Stomach (tissue), 19 donors: ENCODE measurements at places on chromosomes 1 and 21. TPM values are rescaled to one million over a fixed set of nuclear protein-coding genes. Genes with fewer than 3 reads are reported as not detected.

Gene GPR37L1
- 0.18 TPM for total RNA-seq

Gene RGS1
- 33.4 TPM for total RNA-seq

Gene CFHR1
- not detected for total RNA-seq

Gene MTFR1L
- total RNA-seq = 125 TPM

Gene CD1C
- 2.8 TPM for total RNA-seq

Gene CDA
- not detected for total RNA-seq

Gene SEMA4A
- 2.6 TPM for total RNA-seq

Gene ZNF648
- not detected for total RNA-seq

Gene CTSK
- 7.6 TPM for total RNA-seq

Gene MYOC
- 0.37 TPM for total RNA-seq

Gene RCC2
- total RNA-seq = 16.5 TPM

Gene KHDC4
- 65.8 TPM for total RNA-seq

Gene S100A7
- total RNA-seq = not detected

Gene MANEAL
- not detected for total RNA-seq

Gene MIGA1
- total RNA-seq = 23.9 TPM

Gene RAB13
- 35.5 TPM for total RNA-seq

Gene CHI3L2
- total RNA-seq = 28.1 TPM

Gene OR2T6
- under 0.01 TPM for total RNA-seq

Gene CRP
- total RNA-seq = not detected

Gene PPP1R8
- 22.7 TPM for total RNA-seq

Gene SDHB
- total RNA-seq = 117 TPM

Gene UBL4B
- not detected for total RNA-seq

Gene MIXL1
- total RNA-seq = not detected

Gene ABCG1
- total RNA-seq = 4.1 TPM

Gene SPRR5
- not detected for total RNA-seq

Gene CLCA1
- total RNA-seq = not detected

Gene SFN
- 109 TPM for total RNA-seq

Gene SHE
- total RNA-seq = 4.9 TPM

Gene SYTL1
- 20.4 TPM for total RNA-seq

Gene CCDC190
- total RNA-seq = not detected

Gene WNT4
- 0.58 TPM for total RNA-seq

Gene SH2D2A
- total RNA-seq = 11.6 TPM

Gene OR2T2
- not detected for total RNA-seq

Gene SLC45A1
- 3.0 TPM for total RNA-seq

Gene LMX1A
- not detected for total RNA-seq

Gene TRIM58
- not detected for total RNA-seq

Gene MEAF6
- 73.2 TPM for total RNA-seq

Gene ISG20L2
- total RNA-seq = 24.3 TPM

Gene ARHGAP30
- 2.6 TPM for total RNA-seq

Gene DIO1
- not detected for total RNA-seq

Gene SLC37A1
- total RNA-seq = 30.1 TPM

Gene LRRC3
- total RNA-seq = 1.2 TPM
